ENCODE measurements at places on chromosomes 16 and 17.

DNA sequence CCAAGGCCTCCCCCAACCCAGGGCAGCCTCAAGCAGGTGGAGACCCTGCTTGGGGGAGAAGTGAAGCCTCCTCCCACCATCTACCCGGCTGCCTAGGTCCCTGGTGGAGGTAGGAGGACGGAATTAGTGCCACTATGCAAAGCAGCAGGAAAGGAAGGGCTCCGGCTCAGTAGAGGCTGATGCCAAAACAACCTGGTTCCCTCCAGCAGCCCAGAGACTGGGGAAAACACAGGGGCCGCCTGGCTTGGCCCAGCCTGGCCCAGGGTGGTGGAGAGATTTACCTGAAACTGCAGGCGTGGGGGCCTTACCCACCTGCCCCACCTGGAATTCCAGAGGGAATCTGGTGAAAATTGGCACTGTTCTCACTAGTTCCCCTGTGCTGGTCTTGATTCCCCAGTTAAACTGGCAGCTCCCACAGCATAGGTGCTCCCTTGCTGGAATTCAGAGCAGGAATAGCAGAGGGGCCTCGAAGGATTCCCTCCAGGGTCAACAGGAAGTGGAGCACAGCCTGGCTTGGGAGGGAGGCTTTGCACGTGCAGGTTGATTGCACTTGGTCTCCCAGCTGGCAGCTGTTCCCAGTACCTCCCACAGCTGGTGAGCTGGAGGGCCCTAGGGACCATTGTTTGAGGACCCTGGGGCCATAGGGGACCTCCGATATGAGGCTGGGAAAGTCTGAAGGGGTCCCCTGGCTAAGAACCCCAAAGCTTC is 4.5 kb downstream of the CD79B start:
- no peak for DNase-seq

DNA sequence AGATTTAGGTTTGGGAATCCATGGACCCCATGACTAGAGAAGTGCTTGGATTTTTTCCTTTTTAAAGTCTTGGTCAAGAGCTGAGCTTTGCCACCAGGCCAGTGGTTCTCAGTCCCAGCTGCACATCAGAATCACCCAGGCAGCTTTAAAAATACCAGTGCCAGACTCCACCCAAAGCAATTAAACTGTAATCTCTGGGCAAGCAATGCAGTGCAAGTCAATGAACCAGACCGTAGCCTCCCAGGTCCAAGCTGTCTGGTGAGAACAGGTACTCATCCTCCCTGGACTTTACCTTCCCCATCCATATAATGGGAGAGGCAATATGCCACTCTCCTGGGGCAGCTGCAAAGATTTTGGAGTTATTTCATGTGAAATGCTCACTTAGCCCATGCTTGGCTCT is 223.1 kb upstream of the CDH5 start:
- DNase-seq: no peak

DNA sequence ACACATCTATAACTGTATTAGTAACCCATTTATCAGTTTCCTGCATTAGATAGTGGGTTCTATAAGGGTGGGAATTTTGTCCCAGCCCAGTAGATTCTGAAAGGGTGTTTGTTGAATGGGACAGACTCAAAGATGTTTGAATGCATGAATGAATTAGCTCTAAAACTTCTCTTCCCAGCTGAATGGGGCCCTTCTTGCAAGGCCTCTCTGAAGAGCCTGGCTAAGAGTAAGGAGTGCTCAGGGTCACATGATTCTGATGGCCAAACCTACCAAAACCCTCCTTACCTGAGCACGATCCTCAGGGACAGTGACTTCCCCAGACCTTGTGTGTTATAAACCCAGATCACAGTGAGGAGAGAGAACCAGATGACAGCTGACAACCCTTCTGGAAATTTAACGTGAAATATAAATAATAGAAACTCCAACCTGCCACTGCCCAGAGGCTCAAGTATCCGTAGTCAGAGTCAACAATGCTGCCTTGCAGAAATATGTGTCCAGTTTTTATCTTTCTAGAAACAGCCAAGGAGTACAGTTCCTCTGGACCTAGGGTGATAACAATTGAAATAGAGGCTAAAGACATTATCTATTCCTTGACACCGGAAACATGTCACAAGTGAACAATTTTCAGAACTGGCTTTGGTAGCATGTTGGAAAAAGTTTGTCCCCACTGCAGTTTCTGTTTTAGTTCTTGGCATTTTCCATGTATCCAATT is 268.9 kb upstream of the MAF start:
- no peak for DNase-seq

DNA sequence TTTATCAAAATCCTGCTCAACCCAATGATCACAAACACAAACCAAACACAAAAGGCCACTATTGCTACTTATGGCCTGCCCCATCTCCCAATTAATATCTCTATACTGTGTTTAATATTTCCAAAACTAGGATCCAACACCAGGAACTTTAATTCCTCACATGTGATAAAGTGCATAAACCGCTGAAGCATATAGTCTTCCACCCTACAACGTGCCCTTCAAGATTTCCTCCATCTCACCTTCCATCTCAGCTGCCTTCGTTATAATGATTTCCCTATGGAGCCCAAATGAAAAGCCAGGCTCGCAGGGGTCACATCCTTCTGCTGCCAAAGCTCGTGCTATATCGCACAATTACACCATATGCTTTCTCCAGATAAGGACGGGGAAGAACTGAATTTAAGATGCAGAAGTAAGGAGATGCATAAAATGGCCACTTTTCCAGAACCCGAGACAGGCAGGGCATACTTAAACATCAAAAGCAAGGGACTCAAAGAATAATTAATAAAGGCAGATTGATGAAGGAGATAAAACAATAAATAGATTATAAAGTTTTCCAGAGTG is 1.8 kb downstream of the MYH10 start:
- no peak for DNase-seq

GRCh38 chr17:48051283-48051682 is 3.1 kb downstream of the NFE2L1 start:
- DNase-seq: no peak
